Thymus (tissue), 14 donors: ENCODE measurements at places on chromosomes 7 and 10. TPM values are rescaled to one million over a fixed set of nuclear protein-coding genes. Genes with fewer than 3 reads are reported as not detected.

The PTPRZ1 gene
- total RNA-seq: 0.47 TPM

The TPST1 gene
- 5.8 TPM for total RNA-seq

DNA sequence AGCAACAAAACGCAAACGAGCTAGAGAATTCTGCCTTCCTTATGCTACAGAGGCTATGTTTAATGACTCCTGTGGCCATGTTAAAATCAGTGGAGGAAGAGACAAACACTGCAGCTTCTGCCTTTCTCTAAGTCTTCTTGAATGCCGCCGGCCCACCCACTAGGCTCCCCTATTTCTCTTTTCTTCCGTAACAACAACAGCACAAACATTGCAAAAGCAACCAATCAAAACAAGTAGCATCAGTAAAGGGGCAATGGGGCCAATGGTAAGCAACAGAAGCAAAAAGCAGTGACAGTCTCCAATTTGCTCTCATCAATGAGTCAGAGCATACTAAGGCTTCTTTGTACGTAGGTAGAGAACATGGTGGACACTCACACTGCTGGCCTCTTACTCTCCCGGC lies 26.8 kb downstream of the DNAJC1 start:
- H3K27ac ChIP-seq: no peak overlapping the region
- H3K27me3 ChIP-seq: no peaks in the 10 kb centered on the region
- H3K36me3 ChIP-seq: no peaks in the 10 kb centered on the region
- no peaks in the 10 kb centered on the region for H3K4me1 ChIP-seq

DNA sequence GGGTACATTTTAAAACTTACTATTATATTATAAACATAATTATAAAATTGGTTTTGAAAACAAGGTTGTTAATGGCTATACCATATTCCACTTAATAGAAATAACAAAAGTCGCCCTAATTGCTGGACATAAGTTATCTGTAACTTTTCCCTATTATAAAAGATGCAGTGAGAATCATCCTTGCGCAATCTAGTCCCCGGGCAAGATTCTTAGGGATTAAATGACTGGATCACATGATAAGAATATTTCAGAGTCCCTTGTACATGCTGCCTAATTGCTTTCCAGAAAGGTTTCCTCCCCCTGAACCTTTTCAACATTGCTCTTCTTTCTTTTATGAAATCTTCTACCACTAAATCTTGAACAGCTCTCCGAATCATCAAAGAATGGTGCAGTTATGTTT lies 479.8 kb upstream of the MKI67 start:
- no peak overlapping the region for H3K4me3 ChIP-seq
- H3K36me3 ChIP-seq: no peaks in the 10 kb centered on the region
- H3K27me3 ChIP-seq: no peaks in the 10 kb centered on the region
- DNase-seq: no peak
- H3K4me1 ChIP-seq: no peaks in the 10 kb centered on the region
- H3K27ac ChIP-seq: no peak overlapping the region
